ENCODE measurements at places on chromosomes 5 and 9.
A peak's percentile ranks its signal among the peaks of the same experiment; 100 is the strongest.

- no peak for DNase-seq
Observed at GRCh38 chr9:92615790-92616189, 54.1 kb downstream of the IPPK start.

GRCh38 chr5:64654561-64654938 lies 35.8 kb upstream of the SHISAL2B start:
- DNase-seq, result no peak

- no peak for DNase-seq
Observed at GRCh38 chr5:137607771-137608170, 108.6 kb upstream of the SPOCK1 start.

DNA sequence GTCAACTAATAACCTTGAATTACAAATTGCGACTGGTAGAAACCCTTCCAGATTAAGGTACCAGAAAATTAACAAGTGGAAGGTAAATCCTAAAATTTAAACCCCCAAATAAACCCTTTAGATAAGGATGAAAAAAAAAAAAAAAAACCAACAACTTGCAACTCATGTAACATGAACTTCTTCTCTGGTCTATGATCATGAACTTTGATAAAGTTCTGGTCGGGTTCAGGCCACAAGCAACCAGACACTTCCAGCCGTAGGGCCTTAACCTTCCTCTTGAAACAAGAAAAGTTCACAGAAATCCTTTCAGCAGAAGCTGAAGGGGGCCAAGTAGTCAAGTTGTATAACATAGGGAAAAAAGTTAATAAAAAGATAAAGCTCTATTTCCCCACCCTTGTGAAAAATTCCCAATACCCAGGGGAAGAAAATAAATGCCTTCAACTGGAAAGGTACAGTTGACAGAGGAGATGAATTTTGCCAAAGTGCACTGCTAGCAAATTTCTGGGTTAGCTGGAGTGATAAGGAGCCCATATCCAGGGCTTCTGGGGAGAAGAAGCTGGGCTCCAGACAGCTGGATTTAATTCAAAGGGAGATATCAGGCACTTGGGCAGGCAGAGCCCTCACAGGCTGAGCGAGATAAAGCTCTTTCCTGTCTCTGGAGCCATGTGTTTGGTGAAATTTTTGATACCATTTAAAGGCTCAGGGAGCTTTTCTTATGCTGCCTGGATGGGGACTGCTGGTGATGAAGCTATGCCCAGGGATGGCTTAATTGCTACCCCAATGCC lies 234.2 kb upstream of the PANK3 start:
- DNase-seq, result no peak

DNA sequence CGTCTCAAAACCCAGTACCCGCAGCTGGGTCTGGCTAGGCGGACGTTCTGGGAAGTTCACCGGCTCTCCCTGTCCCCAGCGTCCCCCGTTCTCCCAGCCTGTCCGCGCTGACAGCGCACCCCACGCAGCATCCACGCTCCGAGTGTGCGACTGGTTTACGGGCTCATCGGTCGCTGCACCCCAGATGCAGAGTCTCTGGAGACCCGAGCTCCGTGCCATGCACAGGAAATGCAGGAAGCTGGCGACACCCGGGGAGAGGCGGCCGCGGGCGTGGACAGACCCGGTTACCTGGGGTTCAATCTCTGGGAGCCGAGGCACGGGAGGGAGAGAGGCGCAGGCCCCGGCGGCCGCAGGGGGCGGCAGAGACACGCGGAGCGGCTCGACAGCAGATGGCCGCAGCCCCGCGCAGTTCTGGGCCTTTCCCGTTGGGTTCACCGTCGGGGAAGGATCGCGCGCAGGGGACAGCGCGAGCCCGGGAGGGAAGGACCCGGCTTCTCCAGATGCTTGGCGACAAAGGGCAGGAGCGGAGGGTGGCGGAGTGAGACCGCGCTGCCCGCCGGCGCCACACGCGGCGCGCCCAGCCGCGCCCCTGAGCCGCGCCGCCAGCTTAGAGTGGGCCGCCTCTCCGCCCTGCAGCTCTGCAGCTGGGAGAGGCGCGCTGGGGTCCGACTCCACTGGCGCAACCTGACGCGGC lies 558 bp downstream of the SHROOM1 start:
- peak; percentile 50 for DNase-seq

Data from stimulated activated CD8-positive, alpha-beta memory T cell treated with anti-CD3 and anti-CD28 coated beads, Interleukin-7, amount 100 ng/mL, for 1 hour (primary cell).